ENCODE measurements at places on chromosomes 5 and 9.

- DNase-seq: no peak
Observed at GRCh38 chr5:151596828-151597539, 5.9 kb upstream of the FAT2 start.

DNA sequence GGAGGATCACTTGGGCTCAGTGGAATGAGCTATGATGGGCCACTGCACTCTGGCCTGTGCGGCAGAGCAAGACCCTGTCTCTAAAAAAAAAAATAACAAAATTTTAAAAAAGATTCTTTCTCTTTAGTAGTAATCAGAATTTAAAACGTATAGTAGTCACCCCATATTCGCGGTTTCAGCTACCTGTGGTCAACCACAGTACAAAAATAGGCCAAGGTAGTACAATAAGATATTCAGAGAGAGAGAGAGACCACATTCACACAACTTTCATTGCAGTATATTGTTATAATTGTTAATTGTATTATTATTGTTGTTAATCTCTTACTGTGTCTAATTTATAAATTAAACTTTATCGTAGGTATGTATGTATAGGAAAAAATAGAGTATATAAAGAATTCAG is 18.7 kb downstream of the INIP start:
- DNase-seq: no peak

GRCh38 chr9:2018764-2019558 is 3.8 kb downstream of the SMARCA2 start:
- DNase-seq: no peak

- no peak for DNase-seq
Observed at GRCh38 chr5:61019642-61020041, 74.6 kb downstream of the NDUFAF2 start.

DNA sequence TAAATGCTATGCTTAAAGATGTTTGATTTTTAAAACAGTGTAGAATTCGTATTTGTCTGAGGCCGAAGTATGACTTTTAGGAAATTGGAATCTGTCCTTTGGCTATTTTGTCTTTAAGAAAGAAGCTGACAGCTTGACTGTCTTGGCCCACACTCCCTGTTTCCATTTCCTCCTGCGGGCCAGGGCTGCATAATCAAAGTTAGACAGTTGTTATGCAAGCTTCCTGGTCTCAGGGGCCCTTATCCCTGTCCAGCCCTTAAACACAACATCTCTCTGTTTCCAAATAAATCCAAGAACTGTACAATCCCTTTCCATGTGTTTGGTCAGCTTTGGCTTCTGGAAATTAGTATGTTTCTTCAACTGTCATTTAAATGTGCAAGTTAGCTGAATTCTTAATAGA is 54.6 kb upstream of the ECM2 start:
- DNase-seq: no peak

DNA sequence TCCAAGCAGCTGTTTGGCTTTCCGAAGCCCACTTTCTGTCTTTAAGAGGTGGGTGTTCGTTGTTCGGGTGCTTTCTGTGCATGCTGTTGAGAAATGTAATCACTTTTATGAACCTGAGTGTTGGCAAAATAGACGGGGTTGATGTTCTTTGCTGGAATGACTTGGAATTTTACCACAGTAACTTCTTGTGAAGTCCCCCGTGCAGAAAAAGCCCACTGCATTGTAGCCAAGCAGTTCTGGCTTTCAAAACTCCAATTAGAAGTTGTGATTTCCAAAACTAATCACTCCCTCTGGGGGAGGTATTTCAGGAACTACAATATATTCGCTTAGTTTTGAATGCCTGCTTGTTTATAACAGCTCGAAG is 111.1 kb downstream of the PAM start:
- DNase-seq: no peak

- no peak for DNase-seq
Observed at GRCh38 chr9:88574953-88575352, 40.0 kb downstream of the NXNL2 start.

DNA sequence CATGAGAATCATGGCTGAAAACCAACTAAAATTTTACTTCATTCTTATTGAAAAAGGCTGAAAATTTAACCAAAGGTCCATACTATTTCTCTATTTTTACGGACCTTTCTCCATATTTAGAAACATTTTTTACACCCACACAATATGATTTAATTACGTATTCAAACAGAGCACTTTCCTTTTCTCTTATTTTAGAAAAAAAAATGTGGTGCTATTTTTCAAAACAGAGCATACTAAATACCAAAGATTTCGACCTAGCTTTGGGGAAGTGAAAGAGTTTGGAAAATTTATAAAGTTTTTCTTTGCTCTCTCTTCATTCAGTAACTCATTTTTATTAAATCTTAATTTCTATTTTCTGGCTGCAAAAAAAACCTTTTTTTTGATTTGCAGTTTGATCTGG is 38.1 kb downstream of the RNF145 start:
- DNase-seq: no peak

DNA sequence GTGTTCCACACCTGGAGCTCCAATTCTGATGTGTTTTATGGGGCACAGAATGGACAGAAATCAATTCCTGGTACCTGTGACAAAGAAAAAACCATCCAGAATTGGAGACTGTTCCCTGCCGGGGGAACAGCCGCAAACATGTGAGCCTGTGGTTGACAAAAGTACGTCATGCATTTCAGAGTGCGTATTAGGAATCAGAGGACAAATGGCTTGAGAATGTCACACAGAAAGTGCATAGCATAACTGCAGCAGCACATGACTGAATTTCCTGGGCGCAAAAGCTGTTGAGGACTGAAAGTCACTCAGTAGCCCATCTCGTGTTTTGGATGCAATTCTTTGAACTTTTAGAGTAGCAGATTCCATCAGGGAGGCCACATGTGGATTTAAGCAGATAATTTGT is 85.1 kb downstream of the TRIO start:
- no peak for DNase-seq

DNA sequence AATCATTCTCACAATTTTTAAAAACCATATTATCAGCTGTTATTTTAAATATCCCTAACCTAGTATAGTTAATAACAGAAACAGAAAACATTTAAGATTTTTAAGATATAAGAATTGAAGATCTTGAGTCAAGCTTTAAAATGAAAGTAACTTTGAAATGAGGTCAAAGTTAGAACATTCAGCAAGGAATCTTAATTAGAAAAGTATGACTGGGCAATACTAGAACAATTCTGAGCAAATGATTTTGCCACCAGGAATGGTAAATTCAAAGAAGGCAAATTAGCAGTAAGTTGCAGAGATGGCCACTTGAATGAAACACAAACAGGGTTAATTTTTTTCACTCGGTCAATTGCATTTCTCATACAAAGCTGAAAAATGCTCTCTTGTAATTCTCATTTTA is 117.9 kb downstream of the NXNL2 start:
- no peak for DNase-seq

DNA sequence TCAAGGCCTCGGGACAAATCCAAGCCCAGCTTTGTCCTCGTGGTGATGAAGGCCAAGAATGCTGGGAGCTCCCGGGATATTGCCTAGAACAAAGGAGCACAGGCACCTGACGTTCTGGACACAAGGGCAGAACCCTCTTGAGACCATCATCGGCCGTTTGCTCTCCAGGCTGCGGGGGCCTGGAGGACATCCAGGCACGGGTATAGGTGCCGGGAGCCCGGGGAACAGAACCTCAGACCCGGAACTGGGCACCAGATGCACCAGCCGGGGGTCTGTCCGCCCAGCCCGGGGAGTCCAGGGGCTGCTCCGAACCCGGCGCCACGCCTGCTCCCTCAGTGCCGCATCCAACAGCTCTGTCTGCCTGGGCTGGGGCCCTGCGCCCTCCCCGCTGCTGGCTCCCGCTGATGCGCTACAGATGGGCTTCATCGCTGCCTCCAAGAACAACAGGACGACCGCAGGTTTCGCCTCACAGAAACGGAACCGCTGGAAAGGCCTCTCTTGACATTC is 88.0 kb downstream of the ADAMTS2 start:
- DNase-seq: no peak

DNA sequence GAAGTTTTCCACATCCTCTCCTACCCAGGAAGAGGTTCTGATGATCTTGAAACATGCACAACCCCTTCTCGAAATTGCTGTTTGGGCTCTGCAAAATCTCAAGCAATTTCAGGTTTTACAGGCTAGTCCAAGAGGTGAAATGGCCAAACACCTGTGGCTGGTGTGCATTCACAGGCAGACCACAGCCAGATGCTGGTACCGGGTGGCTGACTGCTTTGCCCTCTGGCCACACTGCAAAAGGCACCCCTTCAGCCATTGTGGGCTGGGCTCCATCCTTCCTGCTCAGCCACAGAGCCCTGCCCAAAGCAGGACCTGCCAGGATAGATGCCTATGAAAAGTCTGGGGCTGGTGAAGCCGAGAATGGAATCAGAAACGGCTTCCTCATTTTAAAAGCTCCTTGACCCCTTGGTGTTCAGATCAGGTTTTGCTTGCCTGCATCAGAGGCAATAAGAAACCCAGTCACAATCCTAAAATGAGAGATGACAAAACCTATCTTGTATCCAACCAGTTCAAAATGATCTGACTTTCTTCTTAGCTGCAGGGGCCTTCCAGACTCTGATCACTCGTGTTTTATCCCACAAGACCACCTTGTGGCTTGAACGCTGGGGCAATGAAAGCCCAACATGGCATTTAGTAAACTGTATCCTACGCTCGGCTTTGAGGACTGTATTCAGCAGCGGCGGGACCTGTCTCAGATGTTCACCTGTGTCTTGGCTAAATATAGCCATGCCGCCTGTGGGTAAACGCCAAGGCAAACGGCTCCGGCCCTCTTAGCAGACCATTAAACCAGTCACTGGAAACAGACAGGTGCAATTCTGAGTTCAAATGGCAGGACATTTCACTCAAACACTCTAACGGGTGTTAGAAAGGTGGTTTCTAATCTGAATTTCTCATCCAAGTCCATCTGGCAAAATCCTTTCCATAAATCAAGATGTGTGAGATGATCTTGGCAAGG is 49.6 kb downstream of the EPB41L4B start:
- no peak for DNase-seq
